ELR (cell line): ENCODE measurements at places on chromosomes 2 and 18.
A peak's percentile ranks its signal among the peaks of the same experiment; 100 is the strongest.

DNA sequence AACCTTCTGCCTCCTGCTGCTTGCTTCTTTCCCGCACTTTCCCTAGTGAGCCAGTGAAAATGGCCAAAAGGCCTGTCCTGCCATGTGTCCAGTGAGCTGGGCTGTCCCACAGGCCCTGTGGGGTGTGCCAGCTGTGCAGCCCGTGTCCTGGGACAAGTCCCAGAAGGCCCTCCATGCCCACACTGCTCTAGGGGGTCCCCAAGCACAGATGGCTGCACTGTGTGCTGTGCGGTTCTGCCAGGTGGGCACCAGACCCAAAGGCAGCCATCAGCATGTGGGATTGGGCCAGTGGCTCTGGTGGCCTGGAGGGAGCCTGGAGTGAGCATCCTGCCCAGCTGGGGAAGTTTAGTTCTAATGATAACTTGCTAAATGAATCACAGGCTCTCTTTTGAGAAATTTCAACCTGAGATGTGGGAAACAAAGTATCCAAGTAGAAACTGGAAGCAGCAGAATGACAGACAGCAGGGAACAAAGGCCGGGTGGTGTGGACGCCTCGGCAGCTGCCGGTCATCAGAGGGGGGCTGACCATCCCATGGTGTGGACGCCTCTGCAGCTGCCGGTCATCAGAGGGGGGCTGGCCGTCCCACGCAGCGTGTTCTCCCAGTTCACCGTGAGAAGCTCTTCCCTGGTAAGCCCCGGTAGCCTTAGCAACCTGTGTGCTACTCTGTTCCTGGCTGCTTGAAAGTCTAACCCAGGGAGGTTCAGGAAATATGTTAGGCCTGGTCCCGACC lies 9.9 kb upstream of the CNDP2 start:
- no peak for DNase-seq

DNA sequence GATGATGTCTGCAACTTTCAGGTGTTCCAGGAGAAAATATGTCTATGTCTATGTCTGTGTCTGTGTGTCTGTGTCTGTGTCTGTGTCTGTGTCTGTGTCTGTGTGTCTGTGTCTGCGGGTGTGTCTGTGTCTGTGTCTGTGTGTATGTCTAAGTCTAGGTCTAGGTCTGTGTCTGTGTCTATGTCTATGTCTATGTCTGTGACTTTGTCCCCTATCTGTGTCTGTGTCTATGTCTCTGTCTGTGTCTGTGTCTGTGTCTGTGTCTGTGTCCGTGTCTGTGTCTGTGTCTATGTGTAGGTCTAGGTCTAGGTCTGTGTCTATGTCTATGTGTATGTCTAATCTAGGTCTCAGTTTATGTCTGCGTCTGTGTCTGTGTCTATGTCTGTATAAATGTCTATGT lies 10.5 kb downstream of the IL1R2 start:
- DNase-seq = no peak

DNA sequence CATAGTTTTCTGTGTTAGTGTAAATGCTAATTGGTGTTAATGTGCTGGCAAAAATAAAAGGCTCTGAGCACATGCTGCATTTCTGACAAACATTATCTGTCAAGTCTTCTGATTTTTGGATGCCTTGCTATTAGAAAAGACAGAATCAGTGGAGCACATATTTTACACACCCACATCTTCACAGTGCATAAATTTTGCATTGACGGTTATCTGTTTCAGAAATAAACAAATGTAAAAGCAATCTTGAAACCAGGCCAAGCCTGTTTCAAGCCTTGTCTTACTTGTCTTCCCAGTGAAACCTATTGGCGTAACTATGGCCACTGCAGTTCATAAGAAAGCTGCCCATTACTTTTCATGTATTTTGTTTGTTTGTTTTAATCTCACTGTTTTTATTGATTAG lies 333.7 kb upstream of the CDH19 start:
- no peak for DNase-seq

DNA sequence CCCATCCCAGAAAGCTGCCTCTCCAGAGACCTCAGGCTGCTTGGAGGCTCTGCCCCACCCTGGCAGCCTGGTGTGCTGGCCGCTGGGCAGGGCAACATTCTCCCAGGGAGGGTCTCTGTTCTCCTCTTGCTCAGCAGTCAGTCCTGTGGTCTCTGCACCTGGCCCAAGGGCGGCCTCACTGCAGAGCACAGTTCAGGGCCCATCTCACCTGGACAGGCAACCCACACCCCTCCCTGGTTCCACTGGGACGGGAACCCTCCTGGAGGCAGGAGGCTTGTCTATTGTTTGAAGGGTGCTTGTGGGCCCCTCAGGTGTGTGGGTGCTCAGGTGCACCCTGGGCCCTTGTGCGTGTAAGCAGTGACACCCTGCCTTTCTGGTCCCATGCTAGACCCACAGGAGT lies 67.2 kb upstream of the OTOS start:
- no peak for DNase-seq

DNA sequence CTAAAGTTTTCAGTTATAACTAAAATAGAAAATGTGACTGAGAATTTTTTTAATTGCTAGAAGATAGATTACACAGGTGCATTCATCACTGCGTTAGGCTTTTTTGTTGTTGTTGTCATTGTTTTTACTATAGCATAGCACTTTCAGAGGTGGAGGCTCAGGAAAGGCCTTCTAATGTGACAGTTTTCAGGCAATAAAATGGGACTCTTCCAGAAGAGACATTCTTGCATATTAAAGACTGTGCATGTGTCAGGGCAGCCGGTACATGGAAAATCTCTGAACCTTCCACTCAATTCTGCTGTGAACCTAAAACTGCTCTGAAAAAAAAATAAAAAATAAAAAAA lies 175.2 kb downstream of the METTL4 start:
- DNase-seq = no peak

GRCh38 chr2:206442474-206442832 lies 879 bp upstream of the ADAM23 start:
- DNase-seq = no peak

DNA sequence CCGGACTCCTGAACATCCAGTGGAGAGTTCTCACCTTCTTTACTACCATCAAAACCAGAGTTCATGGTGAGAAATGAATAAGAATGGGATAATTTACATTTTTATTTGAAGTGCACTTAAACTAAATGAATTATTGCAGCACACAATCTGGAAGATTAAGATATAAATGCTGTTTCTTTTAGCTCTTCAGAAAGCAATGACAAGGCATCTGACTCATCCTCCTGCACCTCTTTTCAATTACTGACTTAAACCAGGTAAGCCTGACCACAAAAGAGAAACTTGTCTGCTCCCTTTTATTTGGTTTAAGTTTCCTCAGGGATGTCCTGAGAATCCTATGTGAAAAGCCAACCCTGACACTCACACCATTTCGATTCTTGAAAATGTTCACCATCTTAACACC lies 720 bp upstream of the DSC2 start:
- no peak for DNase-seq

DNA sequence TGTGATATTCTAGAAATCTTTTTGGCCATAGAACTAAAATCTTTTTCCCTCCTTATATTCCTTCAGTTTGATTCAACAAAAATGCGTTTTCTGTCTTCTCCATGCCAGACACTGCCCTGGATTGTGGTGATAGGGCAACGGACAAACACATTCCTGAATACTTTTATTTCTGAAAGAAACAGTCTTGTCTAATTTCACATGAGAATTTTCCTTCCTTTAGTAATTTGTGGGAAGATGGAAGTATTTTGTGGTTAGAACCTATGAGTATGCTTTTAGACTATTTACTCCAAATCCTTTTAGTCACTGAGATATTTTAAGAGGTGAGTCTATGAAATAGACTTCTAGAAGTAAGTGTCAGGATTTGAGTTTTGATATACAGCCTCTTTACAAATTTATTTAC lies 49.6 kb downstream of the COL5A2 start:
- peak; percentile 97 for DNase-seq

- DNase-seq = no peak
Measured at GRCh38 chr2:190060626-190061025, 1.9 kb downstream of the MSTN start.

- DNase-seq = no peak
Measured at GRCh38 chr2:120840795-120841487, 105.3 kb downstream of the GLI2 start.

DNA sequence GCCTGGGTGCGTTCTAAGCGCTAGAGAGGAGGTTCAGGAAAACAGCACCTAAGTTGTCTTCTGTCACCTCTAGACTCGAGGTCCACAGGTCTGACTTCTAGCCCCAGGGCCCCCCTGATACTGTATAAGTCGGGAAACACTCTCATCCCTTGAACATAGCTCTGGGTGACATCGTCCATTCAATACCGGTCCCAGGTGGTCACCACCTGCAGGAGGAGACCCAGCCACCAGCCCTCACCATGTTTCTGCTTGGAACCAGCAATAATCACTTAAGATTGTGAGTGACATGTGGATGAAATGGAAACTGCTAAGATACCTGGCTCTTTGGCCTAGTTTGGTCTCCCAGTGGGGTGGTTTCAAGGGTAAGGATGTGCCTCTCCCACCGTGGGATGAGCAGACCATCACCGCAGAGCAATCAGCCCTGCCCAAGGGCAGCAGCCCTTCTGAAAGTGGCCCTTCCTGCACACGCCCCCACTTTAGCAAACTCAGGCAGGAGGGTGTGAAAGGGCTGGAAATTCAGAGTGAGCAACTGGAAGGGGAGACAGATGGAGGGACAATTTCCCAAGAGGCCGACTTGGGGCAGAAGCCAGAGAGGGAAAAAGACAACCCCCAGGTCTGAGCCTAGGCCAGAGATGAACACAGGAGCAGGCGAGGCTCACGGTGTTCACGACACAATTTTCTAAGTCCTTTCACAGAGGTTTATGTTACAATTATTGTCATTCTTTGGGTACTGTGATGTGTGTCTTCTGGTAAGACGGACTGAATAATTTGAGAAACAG lies 95.2 kb downstream of the ZNF516 start:
- DNase-seq = no peak

DNA sequence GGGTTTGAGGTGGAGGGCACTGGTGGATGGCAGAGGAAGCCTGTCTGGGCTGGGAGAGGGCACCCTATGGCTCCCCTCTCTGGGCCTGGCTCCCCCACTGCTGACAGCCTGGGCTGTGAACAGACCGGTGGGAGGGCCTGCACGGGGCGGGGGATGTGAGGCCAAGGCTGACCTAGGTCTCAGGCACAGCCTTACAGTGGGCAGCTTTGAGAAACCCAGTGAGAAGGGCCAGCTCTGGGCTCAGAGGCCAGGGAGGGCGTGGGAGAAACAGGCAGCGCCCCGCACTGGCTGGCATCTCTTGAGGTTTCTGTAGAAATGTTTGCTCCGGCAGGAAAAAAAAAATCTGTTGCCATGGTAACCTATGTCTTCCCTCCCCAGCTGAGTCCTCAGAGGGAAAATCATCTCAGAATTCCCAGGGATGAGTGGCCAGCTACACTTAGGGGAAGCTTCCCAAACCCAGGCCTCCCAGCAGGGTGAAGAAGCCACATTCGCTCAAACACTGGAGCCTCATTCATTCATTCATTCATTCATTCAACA lies 71.7 kb upstream of the TAF1B start:
- DNase-seq = peak; percentile 54

- DNase-seq = peak; percentile 71
Measured at GRCh38 chr2:10097352-10098148, 17.3 kb upstream of the CYS1 start.

DNA sequence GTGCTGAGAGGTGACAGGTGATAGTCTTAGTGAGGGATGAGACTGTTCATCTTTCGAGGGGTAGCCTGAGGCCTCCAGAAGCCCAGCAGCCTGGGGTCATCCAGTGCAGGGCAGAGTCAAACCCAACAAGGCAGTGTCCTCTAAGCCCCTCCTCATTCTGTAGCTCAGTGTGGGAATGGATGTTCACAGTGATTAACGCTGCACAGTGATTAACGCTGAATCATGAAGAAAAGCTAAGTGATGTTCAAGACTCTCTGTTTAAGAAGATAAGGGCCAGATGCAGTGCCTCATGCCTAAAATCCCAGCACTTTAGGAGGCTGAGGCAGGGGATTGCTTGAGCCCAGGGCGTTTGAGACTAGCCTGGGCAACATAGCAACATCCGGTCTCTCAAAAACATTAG lies 56.3 kb upstream of the LAPTM4A start:
- no peak for DNase-seq

- no peak for DNase-seq
Measured at GRCh38 chr2:64605026-64605471, 48.7 kb downstream of the SERTAD2 start.

GRCh38 chr18:58525928-58526424 lies 102.9 kb downstream of the ALPK2 start:
- no peak for DNase-seq

DNA sequence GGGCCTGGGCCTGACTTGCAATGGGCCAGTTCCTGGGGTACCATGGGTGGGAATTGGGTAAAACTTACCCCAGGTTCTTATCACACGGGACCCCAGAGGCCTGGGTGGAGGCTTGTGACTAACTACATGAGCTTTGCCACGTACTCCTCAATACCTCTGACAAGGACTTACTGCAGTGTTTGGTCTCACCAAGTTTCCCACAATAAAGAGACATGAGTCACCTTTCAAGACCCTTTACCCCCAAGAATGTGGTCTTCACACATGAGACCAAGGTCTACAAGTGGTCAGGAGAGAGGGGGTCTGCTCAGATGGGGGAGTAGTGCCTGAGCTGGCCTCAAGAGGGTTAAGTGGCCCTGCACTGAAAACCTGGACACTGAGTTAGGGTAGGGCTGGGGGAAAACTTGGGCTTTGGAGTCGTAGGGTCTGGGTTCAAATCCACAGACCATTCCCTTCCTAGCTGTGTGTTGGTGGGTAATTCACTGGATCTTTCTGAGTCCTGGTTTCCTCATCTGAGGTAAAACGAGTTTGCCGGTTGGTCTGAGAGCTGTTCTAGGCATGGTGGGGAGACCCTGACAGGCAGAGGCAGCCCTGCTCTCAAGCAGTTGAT lies 2.0 kb upstream of the GNLY start:
- DNase-seq = no peak

DNA sequence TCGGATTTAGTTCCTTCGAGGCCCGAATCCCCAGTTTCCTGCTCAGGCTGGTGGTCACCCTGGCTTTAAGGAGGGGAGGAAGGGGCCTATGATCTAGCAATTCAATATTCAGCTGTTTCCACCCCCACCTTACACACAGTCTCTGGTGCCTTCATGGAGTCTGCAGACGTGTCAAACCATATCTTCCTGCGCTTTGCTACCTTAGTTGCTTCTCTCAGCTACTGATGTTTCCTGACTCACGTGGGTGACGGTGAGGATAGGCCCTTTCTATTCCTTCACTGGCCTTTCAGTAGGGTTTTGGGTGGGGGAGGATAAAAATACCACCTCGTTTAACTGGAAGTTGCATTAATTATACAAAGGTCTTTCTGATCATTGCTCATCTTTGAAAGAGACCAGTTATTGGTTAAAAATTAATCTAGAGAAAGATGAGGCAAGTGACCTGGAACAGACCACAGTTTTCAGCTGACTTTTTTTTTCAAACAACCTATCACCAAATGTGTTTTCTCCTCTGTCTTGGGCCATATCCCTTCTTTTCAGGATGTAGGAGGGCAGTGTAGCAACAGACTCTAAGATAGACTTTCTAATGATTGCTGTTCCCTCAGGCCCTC lies 49.7 kb downstream of the SH2D6 start:
- no peak for DNase-seq

GRCh38 chr2:43266711-43267111 lies 40.3 kb upstream of the ZFP36L2 start:
- no peak for DNase-seq
